ENCODE measurements at places on chromosomes 1 and 21.

DNA sequence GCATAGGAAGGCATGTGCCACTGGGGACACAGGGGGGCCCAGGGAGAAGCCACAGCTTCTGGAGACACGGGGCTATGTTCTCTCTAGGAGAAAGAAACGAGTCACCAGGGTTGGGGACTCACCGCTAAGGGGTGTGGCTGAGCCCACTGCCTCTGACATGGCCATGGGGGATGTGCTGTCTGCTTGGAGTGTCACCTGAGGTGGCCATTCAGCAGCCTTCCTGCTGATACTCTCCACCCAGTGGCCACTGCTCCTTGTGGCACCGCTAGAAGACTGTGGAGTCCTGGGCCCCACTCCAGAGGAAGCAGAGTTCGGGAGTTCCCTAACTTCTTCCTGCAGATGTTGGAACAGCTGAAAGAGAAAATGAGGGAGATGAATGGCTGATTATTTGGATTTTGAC lies 91.2 kb upstream of the SLC45A1 start:
- DNase-seq, result no peak

DNA sequence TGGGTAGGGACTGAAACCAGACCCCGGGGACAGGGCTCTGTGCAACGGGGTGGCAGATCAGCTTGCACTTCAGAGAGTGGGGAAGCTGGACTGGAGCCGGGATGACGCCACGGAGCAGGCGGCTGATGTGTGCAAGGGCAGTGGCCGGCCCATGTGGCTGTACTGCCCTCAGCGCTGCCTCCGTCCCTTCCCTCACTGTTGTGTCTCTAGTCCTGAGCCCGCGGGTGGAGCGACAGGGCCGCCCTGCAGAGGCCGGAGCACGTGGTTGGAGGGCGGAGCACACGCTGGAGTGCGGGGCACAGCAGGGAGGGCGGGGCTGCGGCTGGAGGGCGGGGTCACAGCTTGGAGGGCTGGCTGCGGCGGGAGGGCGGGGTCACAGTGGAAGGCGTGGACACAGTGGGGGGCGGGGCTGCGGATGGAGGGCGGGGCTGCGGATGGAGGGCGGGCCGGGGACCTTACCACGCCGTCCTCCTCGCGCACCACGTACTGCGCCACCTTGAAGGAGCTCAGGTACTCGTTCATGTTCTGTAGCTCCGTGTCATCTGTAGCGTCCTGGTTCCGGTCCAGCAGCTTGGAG lies 52.4 kb downstream of the CHD5 start:
- DNase-seq, result peak; percentile 88

DNA sequence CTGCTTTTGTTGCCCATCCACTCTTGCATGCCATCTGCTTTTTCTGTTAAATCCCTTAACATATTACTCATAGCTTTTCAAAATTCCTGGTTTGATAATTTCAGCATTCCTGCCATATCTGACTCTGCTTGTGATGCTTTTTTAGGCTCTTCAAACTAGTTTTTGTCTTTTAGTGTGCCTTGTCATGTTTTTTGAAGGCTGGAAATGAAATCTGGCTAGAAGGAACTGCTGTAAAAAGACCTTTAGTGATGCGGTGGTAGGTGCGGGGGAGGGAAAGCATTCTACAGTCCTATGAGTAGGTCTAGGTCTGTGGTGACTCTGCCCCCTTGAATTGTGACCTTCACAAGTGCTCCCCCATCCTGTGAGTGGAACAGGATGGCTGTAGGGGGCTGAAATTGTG lies 15.0 kb upstream of the S100B start:
- DNase-seq, result no peak

GRCh38 chr1:59994302-59995198 lies 68.0 kb upstream of the CYP2J2 start:
- DNase-seq, result no peak

- peak; percentile 31 for DNase-seq
Measured at GRCh38 chr1:165481820-165482532, 37.0 kb upstream of the RXRG start.

DNA sequence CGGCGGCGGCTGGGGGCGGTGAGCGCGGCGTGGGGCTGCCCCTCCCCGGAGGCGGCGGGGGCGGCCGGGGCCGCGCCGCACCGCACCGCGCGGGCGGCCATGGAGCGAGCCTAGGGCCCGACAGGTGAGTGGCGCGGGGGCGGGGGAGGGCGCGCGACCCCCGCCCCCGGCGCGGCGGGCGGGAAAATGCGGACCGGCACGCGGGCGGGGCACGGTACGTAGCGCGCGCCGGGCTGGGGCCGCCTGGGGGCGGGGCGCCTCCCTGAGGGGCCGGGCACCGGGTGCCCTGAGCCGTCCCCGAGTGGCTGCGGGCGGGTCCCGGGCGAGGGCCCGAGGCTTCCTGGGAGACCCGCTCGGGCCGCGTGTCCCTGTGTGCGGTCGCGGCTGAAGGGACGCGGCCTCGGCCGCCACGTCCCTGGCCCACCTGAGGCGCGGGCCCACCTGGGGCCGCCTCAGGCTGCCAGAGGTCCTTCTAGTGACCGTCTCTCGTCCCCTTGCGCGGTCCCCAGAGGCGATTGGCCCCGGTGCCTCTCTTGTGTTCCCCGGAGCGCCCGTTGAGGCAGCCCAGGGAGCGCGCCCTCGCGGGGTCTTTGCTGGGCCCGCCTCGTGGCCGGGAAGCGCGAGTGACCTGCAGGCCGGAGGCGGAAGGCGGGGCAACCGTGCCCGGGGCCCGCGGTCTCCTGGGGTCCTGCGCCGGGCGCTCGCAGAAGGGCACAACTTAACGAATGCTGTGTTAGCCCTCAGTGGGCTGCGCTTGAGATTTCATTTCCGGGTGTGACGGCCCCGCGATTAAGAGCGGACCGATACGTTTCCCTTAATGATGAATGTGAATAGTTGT lies 500 bp downstream of the FAM20B start:
- peak; percentile 89 for DNase-seq

- peak; percentile 44 for DNase-seq
Measured at GRCh38 chr1:172167796-172168596, 252.5 kb upstream of the C1orf105 start.

DNA sequence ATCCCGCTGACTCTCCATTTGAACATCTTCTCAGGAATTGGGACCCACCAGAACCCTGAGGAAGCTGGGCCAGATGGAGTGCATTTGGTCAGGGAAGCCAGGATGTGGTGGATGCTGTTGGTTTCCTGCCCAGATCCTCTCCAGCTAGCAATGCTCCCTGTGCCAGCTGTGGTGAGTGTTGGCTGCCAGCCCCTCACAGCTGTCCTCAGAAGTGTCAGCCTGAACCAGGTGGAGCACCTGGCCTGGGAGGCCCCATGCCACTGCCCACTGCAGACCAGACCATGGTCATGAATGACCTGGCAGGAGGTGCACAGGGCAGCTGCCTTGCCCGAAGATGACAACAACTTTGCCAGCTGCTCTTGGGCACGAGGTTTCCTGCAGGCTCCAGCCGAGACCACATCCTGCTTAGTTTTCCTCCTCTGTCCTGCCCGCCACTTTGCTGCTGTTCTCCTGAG lies 54.4 kb downstream of the PRSS38 start:
- DNase-seq, result no peak

DNA sequence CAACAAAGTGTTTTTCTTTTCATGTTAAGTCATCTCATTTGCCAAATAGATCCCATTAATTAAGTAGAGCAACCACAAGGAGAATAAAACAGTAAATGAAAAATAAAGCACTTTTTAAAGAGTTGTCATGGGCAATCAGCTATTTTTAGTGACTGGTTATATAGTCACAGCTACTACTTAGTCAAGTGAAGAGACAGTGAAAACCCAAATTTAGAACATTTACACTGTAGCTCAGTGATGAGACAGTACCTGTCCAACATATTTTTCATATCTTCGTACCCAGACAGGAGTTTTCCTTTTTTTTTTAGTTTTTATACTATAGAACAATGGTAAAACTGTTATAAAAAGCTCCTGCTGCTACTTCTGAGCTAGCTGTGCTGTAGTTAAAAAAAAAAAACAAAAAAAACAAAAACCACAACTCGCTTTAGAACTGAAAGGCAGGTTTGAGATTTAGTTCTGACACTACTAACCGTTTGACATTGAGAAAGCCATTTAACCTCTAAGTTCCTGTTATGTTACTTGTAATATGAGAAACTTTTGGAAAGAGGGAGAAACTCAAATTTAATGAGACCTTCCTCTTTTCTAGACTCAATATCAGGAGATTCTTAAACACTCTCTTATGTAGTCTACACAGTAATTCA lies 777.5 kb downstream of the ADGRL2 start:
- peak; percentile 24 for DNase-seq

DNA sequence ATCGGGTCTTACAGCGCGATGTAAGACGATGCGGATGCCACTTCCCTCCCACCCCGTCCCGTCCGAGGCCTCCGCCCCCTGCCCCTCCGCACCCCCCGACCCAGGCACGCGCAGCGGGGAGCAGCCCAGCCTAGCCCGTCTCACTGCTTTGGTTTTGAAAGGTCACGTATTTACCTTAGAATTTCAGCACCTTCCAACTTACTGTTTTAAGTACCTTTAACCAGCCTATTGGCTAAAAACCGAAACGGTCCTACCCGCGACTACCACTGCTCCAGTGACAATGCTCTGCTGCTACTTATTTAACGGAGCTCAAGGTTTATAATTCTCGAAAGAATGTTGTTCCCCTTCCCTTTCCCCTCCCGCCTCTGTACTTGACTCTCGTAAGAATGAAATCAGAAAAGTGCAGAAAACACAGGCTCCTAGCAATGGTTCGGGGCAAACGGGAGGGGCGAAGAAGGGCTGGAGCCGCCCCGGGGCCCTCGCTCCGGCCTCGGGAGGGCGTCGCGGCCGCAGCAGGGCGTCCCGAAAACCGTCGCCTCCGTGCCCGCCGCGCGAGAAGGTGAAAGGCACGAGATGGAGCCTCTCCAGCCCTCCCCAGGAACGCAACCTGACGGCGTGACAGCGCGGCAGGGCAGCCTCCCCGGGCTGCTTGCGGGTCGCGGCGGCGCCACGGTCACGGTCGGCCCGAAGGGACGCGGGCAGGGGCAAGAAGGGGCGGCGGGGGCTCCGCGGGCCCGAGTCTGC lies 667 bp downstream of the TMEM50B start:
- DNase-seq, result peak; percentile 71

- no peak for DNase-seq
Measured at GRCh38 chr1:160053548-160054365, 16.2 kb downstream of the KCNJ10 start.

- peak; percentile 7 for DNase-seq
Measured at GRCh38 chr1:61299463-61299862, 217.1 kb downstream of the NFIA start.

GRCh38 chr1:193533853-193534252 lies 347.4 kb upstream of the B3GALT2 start:
- DNase-seq, result no peak

All from OCI-M1 (cell line).